ENCODE measurements at places on chromosomes 2 and 18. TPM values are rescaled to one million over a fixed set of nuclear protein-coding genes. Genes with fewer than 3 reads are reported as not detected.

- H3K27ac ChIP-seq, result no peak overlapping the region
- H3K4me1 ChIP-seq, result no peaks in the 10 kb centered on the region
- DNase-seq, result no peak
Observed at GRCh38 chr2:110946902-110947301, 173.8 kb upstream of the BCL2L11 start.

The SERPINB13 gene
- not detected for total RNA-seq

The DNAH6 gene
- 1.5 TPM for total RNA-seq

The DPYSL5 gene
- not detected for total RNA-seq

GRCh38 chr2:42859006-42859552 is 66.7 kb upstream of the HAAO start:
- H3K36me3 ChIP-seq, result no peaks in the 10 kb centered on the region
- H3K27ac ChIP-seq, result no peak overlapping the region
- no peaks in the 10 kb centered on the region for H3K27me3 ChIP-seq
- H3K4me1 ChIP-seq, result no peaks in the 10 kb centered on the region

All from naive thymus-derived CD8-positive, alpha-beta T cell (primary cell).